Stimulated activated CD4-positive, alpha-beta T cell treated with anti-CD3 and anti-CD28 coated beads, TNF-alpha, amount 100 ng/mL, for 4 hours (primary cell): ENCODE measurements at places on chromosomes 7 and 10.

- DNase-seq = no peak
Observed at GRCh38 chr7:156127166-156128134, 315.2 kb upstream of the SHH start.

DNA sequence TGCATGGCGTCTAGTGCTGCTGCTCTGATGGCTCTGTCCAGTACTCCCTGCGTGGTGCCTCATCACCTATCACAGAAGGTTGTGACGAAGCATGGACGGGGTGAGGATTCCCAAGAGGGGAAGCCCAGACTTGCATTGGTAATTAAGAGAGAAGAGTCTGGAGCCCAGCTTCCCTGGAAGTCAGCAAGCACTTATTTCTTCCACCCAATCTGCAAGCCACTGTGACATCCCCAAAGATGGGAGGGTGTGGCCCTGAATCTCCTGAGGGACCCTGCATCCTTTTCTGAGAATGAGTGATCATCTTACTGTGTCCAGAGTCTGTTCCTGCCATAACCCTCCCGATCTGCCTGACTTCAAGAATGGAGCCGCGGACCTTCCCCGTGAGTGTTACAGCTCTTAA is 166.7 kb downstream of the PTPN20 start:
- no peak for DNase-seq

DNA sequence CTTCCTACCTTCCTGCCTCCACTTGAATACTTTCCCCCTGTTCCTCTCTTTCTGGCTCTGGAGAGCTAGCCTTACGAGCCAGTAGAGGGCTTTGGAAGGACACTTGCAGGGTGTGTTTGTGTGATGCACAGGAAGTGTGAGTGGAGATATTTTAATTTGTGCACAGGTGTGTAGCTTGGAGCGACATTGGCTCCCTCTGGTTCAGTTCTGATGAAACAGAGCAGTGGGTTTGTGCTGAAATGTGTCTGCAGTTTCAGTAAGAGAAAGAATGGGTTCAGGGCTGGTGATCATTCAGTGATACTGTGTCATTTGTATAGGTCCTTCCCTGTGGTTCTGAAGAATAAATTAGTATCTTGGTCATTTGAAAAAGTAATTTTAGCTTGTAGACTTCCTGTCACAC is 86.9 kb downstream of the SND1 start:
- DNase-seq = no peak

GRCh38 chr10:33047655-33048054 is 89.6 kb upstream of the ITGB1 start:
- DNase-seq = no peak

DNA sequence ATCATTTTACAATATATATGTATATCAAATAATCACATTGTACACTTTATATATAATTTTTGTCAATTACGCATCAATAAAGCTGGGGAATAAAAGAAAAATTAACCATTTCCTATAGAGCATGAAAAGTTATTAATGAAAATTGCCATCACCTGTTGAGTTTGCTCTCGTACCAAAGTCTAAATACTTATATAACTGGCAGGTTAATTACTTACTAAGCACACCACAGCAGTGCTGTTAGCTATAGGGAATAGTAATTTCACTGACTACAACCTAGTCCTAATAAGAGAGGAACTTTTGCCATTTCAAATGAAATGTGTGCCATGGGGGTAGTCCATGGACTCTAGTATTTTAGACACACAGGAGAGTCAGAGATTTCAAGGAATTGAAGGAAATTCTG is 176.9 kb upstream of the COL1A2 start:
- DNase-seq = no peak

DNA sequence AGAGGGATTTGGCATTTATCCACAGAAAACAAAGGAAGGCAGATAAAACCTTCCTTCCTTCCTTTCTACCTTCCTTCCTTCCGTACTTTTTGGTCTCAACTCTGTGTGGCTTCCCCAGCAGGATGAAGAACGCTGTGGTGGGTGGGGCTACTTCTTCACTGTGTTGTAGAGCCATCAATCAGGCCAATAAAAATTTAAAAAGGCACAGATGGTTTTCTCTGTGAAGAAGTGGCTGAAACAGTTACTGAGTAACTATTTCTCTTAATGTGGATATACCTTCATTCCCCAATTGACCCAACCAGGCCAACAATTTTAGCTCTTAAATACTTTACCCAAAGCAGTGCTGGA is 75.8 kb downstream of the ZNF92 start:
- DNase-seq = no peak

DNA sequence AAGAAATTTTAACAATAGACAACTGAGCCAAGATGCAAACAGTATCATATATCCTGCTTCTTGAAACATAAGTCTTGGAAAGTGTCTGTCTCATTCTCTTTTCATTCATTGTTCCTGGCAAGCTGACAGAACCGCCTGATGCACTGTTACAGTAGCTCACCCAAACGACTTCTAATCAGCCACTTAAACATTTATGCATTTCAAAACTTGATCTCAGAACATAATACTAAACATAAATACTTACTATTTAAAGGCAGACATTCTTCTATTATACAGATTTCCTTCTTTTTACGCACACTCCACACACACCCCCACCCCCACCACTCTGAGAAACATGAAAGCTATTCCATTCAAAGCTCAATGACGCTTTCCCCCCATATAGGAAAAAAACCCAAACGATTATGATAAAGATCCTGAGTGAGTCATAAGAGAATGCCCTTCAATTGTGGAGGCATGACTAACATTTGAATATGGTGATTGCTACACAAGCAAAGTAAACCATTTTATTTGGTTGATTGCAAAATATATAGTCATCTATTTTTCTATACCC is 30.5 kb downstream of the SHTN1 start:
- DNase-seq = no peak

DNA sequence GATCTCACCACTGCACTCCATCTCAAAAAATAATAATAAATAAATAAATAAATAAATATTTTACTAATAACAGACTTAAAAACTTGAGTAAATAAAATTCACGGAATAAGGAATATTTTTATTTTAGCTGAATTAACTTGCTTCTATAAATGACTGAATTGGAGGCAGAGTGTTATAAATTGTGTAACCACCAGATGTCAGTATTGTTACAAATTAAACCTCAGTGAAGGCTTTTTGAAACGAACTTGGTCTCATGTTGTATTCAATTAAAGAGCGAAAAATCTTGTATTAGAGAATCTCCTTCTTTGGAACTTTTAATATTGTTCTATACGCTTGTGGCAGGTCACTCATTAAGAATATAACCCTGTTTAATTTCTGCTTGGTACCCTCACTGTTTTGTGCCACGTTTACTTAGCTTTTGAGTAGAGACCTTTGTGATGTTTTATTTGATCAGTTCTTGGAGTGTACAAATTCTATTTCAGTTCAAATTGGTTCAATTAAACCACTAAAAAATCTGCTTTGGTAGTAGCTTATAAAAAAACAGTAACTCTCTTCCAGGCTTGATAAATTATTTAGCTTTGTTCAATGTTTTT is 45.6 kb upstream of the SCIN start:
- DNase-seq = no peak

DNA sequence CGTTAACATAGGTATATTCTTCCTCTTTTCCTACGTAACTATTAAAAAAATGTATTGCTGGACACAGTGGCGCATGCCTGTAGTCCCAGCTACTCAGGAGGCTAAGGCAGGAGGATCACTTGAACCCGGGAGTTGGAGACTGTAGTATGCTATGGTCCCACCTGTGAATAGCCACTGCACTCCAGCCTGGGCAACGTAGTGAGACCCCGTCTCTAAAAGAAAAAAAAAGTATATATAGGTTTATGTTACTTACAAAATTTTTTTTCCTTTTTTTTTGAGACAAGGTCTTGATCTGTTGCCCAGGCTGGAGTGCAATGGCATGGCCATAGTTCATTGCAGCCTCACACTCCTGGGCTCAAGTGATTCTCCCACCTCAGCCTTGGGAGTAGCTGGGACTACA is 5.6 kb downstream of the NUB1 start:
- DNase-seq = no peak

- DNase-seq = no peak
Observed at GRCh38 chr10:68402276-68402675, 4.8 kb downstream of the RUFY2 start.

DNA sequence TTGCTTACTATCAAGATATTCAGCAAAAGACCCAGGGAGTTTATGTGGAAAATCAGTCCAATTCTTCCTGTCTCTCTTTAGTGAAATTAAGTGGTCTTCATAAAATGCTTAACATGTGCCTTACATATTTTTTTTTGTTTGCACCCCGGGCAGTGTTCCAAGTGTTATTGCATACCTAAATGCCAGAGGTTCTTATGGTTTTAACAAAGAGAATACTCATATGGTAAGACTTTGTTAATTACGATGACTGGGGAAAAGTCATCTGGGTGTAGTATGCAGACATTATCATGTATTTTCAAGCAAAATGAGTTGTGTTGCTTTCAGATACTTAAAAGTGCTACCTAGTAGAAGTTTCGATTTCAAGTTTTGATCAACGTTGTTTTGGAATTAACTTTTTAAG is 82.6 kb downstream of the PRKG1 start:
- DNase-seq = no peak

DNA sequence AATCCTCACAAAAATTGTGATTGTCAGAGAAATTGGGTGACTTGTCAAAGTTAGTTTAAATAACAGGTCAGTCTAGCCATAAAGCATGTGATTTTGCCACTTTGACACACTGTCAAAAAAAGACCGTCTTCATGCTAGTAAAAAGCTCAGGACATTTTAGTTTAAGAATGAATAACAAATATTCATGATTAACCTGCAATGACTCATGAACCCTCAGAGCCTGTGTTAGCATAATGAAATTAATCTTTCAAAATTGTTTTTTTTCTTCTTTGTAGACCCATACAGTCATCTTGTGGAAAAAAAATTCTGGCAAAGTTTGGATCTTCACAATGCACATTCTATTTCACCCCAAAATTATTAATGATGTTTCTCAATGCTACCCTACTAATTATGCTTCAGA is 255.2 kb upstream of the POT1 start:
- DNase-seq = no peak

GRCh38 chr10:126839094-126839761 is 66.0 kb upstream of the DOCK1 start:
- no peak for DNase-seq
